ENCODE measurements at places on chromosomes 1 and 21.

GRCh38 chr1:2639203-2639602, 6.4 kb upstream of the MMEL1 start:
- no peak for DNase-seq

GRCh38 chr1:208767816-208768215, 523.6 kb upstream of the PLXNA2 start:
- no peak for DNase-seq

DNA sequence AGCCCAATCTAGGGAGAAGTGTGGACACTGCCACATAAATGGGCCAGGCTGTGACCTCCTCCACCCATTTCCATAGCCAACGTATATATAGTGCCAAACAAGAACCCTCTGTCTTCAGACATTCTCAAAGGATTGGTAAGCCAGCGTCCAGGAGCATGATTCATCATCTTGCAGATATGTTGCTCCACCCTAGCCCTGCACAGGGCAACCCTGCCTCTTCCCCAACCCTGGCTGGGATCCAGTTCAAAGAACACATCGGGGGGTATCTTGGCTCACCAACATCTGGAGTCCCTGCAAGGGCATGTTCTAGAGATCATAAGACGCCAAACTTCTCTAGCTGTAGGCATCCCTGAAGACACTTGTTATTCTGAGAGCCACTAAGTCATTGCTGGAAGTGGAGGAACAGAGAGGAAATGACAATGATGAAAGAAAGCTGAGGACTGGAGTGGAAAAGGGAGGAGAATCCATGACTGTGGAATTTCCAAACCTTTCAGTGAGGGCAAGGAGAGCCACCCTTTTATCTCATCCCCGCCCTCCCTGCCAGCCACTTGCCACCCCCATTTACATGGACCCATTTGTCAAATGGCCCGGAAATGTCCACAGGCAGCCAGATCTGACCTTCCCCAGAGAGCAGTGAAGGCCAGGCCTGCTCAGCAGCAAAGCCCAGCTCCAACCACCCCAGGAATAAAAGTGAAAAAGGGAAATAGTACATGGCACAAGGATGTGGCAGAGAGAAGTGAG, 144.1 kb upstream of the CTTNBP2NL start:
- DNase-seq: no peak

DNA sequence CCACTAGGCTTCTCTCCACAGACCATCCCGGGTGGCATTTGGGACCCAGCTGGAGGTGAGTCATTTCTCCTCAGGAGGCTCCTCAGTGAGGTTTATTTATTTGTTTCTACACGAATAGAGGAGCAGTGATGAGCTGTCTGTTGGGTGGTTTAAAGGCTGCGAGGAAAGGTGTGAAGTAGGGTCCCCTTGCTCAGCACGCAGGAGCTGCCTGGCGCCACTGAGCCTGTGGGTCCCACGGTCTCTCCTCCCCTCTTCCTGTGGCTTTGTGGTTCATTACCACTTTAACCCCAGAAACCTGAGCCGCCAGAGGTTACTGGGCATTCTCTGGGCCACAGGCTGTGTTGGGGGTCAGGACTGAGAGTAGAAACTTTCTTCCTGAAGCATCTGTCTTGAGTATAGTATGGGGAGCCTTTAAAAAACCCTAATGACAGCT, 39.9 kb downstream of the IL6R start:
- DNase-seq: peak; percentile 83

DNA sequence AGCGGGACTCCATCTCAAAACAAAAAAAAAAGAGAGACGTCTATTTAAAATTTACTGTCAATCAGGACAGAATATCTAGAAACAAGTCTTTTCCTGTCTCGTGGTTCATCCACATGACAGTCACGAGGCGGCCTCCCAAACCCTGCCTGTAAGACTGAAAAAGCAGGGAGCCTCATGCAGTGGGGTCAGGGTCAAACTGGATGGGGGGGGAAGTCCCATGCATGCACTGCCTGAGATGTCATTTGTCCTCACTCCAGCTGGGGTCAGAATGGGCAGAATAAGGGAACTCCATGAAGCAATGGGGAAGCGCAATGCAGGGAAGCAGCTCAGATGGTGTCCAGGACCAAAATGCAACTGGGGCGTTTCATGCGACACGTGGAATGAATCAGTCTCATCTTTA, 85.5 kb downstream of the PIK3CD start:
- no peak for DNase-seq

GRCh38 chr1:231993968-231994455, 367.4 kb downstream of the DISC1 start:
- DNase-seq: no peak

GRCh38 chr1:29756498-29756897, 520.2 kb downstream of the PTPRU start:
- DNase-seq: no peak

DNA sequence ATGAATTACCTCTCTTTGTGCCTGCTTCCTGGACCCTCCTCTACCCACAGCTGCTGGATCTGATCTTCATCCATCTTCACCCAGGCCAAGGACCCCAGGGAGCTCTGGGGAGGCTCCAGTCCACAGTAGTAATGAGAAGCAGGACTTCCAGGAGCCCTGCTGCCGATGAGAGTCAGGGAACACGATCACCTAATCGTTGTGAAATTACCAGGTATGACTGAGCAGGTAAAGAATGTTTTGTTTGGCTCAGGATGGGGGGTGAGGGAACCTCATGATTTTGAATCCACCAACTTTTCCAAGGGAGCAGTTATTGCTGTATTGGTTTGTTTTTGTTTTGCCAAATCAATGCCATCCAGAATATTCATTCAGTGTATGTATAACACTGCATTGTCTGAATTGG, 454.0 kb downstream of the PLPP3 start:
- no peak for DNase-seq

DNA sequence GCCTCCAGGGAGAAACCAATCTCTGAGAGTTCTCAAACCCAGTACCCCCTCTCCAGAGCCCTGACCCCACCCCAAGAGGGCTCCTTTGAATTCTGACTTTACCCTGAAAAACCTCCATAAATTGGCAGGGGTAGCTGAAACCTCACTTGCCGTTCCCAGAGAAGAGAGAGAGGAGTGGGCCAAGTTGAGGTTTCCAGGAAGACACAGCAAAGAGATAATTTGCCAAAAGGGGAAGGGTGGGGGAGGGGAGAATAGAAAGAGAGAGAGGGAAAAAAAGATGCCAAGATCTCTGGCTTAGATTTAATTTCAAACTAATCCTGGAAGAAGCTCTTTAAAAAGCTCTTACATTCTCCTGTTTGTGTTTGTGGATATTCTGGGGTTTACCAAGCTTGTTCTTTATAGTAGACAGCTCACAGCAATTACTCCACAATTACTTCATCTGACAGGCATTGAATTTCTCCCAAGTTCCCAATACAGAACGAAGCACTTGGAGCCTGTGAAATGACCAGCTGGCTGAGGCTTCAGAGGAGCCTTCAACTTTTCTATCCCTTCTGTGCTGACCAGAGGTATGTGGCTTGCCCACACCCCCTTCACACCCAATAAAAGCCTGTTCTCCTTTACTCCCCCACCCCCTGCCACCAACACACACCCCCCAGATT, 1.1 kb upstream of the GRHL3 start:
- no peak for DNase-seq

DNA sequence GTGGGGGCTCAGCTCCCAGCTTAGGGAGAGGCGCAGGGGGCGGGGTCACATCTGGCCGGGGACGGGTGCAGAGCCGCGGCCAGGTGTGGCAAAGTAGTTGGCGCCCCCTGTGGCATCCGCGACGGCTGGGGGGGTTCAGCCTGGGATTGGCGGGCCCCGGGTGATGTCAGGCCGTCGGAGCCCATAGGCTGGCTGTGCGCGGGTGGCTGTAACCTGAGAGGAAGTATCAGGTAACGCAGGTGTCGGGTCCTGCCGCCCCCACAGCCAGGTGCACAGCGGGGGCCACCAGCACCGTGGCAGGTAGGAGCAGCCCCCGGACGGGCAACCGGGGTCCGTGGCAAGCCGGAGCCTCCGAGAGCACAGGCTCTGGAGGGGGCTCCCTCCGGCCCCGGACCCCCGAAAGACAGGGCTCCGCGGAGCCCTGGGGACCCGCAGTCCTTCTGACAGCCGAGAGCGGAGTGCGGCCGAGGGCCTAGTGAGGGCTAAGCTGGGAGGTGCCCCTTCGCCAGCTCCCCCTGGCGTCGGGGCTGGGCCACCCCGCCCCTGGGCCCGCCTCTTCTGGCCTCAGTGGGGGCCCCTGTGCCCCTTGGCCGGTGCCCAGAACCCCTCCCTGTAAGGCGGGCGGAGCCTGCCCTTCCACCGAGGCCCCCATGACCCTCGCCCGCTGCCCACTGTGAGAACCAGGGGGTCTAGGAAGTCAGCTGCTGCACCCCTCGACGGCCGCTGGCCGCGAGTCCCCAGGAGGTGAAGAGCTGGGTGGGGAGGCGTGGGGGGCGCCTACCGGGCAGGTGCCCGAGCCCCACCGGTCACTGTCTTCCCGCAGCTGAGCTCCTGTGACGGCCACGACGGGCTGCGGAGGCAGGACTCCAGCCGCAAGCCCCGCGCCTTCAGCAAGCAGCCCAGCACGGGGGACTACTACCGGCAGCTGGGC, 17.9 kb downstream of the TNFRSF25 start:
- no peak for DNase-seq

- DNase-seq: no peak
Observed at GRCh38 chr1:33797849-33798248, 66.0 kb upstream of the HMGB4 start.

- no peak for DNase-seq
Observed at GRCh38 chr21:18782721-18783120, 379.1 kb upstream of the TMPRSS15 start.

GRCh38 chr21:37642493-37642892, 273.8 kb downstream of the KCNJ6 start:
- DNase-seq: no peak

DNA sequence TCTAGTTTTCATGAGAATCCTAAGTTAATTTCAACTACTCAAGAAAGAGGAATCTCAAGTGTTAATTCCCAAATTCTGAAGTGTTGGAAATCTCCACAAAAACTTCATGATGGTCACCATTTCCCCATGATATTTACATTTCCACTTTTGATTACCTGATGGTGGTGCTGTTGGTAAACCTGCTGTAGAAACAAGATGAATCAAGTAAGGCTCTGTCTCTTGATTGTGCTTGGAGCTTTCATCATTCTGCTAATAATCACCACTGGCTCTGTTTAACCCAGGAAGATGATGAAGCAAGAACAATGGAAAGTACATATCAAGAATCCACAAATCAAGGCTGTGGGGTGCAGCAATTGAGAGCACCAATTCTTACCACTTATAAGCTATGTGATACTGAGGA, 77.8 kb downstream of the C4BPA start:
- no peak for DNase-seq

- no peak for DNase-seq
Observed at GRCh38 chr1:115189814-115190539, 100.7 kb upstream of the TSPAN2 start.

- no peak for DNase-seq
Observed at GRCh38 chr1:61399199-61399598, 316.8 kb downstream of the NFIA start.

GRCh38 chr1:114320586-114320985, 166.9 kb upstream of the SYT6 start:
- DNase-seq: no peak

GRCh38 chr1:206004826-206005225, 1.6 kb upstream of the RAB7B start:
- no peak for DNase-seq

All from activated naive CD4-positive, alpha-beta T cell treated with anti-CD3 and anti-CD28 coated beads, Interleukin-2, amount 50 U/mL, for 72 hours (primary cell).